ENCODE measurements at places on chromosomes 4 and X.
A peak's percentile ranks its signal among the peaks of the same experiment; 100 is the strongest.

DNA sequence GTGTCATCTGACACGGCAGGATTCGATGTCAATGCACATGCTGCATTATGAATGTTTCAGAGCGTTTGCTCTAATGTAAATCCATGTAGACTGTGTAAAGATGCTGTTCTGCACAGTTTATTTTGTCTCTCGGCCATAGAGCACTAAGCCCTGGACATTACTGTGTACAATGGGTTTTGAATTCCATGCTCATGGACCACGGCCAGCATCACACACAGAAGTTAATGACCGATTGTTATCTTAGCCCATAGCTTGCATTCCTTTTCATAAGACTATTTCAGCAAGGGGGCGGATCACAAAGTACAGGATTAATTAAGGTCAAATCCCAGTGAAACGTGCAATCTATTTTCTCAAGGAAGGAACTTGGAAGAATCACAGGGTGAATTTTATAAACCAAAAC lies 286.1 kb upstream of the TENM3 start:
- DNase-seq = no peak

DNA sequence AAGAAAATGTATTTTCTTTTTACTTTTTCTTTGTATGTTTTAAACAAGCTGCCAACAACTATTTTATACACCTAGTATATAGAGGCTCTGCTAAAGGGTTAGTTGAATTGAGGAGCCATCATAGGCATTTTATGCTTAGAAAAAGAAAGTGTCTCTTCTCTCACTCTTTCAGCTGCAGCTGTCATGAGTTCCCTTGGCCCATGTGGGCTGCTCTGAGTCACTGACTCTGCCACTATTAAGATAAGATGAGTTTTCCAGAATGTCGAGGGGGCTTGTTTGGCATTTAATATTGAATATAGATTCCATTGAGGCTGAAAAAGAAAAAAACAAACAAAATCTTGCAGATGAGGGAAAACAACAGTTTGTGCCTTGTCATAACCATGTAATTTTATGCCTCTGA lies 126.0 kb upstream of the PAQR3 start:
- no peak for DNase-seq

GRCh38 chrX:53319614-53320542 lies 38.5 kb upstream of the IQSEC2 start:
- DNase-seq = no peak

- no peak for DNase-seq
Observed at GRCh38 chr4:3407930-3408792, 33.6 kb upstream of the HGFAC start.

- no peak for DNase-seq
Observed at GRCh38 chr4:138609943-138610350, 367.8 kb upstream of the SLC7A11 start.

GRCh38 chr4:173821036-173821435 lies 291.0 kb upstream of the HAND2 start:
- DNase-seq = no peak

- peak; percentile 18 for DNase-seq
Observed at GRCh38 chr4:77385124-77385969, 220.3 kb upstream of the CXCL13 start.

- DNase-seq = no peak
Observed at GRCh38 chrX:148542481-148543255, 42.3 kb downstream of the AFF2 start.

DNA sequence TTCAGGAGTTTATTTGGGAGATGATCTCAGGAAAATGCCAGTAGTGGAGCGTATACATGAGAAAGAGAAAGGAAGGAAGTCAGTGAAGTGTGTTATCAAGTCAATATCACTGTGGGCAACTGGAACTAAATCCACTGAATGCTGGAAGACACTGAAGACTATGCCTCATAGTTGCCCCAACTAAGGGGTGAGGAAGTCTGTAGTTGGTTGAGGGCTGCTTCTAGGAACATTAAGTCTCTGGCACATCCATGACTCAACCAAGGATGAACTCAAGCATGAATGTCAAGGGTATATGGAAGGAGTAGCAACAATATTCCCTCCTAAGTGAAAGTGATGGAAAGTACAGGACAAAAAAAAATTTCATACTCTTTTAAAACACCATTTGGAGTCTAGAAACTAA lies 167.9 kb downstream of the MAGEB17 start:
- no peak for DNase-seq

DNA sequence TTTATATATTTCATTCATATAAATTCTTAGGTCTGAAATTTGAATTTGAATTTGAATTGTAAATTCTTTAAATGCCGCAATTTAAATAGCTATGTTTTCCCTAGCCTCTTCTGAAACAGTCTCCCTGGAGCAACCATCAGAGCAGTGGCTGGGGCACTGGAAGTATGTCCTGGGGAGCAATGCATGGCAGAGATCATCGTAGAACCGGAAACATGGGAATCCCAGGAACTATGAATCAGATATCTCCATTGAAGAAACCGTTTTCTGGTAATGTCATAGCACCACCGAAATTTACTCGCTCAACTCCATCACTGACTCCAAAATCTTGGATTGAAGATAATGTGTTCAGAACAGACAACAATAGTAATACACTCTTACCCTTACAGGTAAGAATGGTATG lies 4.9 kb downstream of the CPEB2 start:
- no peak for DNase-seq

GRCh38 chr4:81408341-81408740 lies 63.4 kb downstream of the RASGEF1B start:
- DNase-seq = no peak

- DNase-seq = no peak
Observed at GRCh38 chr4:6469144-6469543, 3.3 kb downstream of the PPP2R2C start.

- no peak for DNase-seq
Observed at GRCh38 chrX:6660567-6661264, 125.8 kb upstream of the VCX3A start.

- DNase-seq = peak; percentile 22
Observed at GRCh38 chrX:69493193-69493592, 10.9 kb upstream of the NALF2 start.

- peak; percentile 38 for DNase-seq
Observed at GRCh38 chr4:74444891-74445642, at the start of gene AREG. Gene AREG, plus strand, starts transcription at chr4:74445136. Its CDS starts 210 bp downstream, at chr4:74445346.

DNA sequence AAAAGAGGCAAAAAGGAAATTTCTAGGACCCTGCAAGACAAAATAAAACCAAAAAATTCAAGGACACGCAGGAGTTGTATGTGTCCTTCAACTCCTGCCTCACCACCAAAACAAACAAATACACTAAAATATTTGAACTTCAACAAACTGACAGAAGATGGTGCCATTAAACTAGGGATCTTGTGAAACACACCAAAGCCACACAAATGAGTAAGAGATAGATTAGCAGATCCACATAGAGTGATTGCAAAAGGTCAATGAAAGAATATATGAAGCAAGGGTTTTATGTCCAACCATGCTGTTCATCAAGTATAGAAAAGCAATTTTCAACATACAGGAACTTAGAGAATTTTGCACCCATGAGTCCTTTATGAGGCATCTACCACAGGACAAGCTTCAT lies 40.1 kb upstream of the SCML1 start:
- no peak for DNase-seq
